ENCODE measurements at places on chromosomes 4 and X.

DNA sequence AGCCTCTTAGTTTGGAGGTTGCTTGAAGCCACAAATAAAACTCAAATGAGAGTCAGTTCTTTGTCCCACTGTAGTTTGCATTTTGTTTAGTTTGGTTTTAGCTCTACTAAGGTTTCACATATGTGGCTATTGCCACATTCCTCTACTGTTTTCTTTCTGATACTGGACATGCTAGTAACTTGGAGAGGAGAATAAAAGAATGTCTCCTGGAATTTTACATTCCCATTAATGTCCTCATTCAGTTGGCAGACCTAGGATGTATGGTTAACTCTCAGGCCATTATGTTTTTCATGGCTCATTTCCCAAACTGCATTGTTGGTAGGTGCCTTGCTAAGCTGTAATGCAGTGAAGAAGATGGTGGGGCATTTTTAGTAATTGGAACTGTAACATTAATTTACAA is 29.9 kb downstream of the UPRT start:
- DNase-seq = no peak

DNA sequence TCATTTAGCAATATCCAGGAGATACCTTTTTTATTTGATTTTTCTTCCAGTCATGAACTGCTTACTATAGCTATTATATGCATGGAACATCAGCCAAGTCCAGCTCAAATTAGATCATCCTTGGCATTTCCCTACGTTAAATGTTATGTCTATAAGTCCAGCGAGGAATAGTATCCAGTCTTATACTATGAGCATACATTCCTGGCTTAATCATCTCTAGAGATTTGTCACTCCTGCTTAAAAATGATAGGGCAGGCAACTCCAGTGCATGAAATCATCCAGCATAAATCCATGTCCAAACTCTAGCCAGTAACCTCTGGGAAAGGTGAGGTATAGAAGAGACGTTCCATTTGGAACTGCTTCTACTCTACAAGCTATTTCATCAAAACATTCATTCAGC is 126.7 kb upstream of the VCX2 start:
- DNase-seq = no peak

DNA sequence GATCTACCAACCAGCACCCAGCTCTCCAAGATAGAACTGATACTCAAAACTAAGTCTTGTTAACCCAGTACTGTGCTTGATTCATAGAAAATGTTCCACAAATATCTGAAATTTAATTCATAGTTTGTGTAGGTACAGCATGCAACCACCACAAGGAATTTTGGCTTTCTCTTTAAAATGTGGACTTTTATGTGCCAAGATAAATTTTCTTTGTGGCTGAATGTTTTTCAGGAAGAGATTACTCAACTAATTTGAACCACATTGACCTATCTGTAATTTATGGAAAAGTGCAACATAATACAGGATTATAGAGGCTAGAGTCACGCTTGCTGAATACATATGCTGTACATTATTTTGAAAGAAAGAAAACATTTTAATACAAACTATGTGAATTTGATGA is 730.8 kb downstream of the IL1RAPL1 start:
- DNase-seq = no peak

- DNase-seq = no peak
These were observed 286.3 kb upstream of the AGA start for GRCh38 chr4:177728361-177729152.

GRCh38 chr4:20464381-20464780 is 212.7 kb downstream of the SLIT2 start:
- DNase-seq = no peak

DNA sequence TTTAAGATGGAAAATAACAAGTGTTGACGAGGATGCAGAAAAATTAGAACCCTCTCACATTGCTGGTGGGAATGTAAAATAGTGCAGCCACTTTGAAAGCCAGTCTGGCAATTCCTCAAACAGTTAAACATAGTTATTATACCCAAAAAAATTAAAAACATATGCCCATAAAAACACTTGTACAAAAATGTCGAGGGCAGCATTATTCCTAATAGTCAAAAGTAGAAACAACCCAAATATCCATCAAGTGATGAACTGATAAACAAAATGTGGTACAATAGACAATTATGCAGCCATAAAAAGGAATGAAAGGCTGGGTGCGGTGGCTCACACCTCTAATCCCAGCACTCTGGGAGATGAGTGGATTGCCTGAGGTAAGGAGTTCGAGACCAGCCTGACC is 6.3 kb downstream of the IDS start:
- DNase-seq = no peak

GRCh38 chrX:39905538-39905891 is 192.2 kb downstream of the BCOR start:
- no peak for DNase-seq

- no peak for DNase-seq
These were observed 92.0 kb upstream of the TLR2 start for GRCh38 chr4:153592064-153592463.

DNA sequence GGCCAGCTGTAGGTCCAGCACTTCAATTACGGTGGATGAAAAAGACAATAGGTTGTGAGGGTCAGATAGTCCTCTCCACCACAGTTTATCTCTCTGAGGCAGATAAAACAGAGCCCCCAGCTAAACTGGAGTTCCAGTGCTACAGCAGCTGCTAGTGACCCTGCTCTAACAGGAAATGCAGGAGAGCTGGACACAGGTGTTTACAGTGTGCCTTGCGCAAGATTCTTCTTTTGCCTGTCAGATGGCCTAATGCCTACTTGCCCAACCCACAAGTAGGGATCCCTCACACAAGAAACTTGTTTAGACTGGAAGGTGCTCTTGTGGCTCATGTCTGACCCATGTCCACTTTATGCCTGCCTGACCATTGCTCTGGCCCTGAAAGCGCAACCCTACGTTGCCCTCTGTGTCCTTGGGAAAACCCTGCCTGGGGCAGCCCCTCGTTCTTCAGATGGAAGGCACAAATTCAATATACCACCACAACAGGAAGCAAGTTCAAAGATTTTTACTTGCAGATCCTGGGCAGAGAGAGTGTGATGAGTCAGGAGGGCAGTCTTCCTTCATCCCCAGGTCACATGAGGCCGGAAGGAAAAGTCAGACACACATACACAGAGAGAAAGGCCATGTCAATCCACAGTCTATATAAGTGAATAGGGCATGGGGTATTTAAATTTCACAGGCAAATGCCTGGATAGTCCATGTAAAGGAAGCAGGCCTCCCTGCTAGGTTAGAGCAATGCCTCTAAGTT is 105.1 kb upstream of the ADGRL3 start:
- DNase-seq = no peak

Measured in esophagus muscularis mucosa (tissue), 4 donors.